ENCODE measurements at places on chromosomes 11 and 22.

DNA sequence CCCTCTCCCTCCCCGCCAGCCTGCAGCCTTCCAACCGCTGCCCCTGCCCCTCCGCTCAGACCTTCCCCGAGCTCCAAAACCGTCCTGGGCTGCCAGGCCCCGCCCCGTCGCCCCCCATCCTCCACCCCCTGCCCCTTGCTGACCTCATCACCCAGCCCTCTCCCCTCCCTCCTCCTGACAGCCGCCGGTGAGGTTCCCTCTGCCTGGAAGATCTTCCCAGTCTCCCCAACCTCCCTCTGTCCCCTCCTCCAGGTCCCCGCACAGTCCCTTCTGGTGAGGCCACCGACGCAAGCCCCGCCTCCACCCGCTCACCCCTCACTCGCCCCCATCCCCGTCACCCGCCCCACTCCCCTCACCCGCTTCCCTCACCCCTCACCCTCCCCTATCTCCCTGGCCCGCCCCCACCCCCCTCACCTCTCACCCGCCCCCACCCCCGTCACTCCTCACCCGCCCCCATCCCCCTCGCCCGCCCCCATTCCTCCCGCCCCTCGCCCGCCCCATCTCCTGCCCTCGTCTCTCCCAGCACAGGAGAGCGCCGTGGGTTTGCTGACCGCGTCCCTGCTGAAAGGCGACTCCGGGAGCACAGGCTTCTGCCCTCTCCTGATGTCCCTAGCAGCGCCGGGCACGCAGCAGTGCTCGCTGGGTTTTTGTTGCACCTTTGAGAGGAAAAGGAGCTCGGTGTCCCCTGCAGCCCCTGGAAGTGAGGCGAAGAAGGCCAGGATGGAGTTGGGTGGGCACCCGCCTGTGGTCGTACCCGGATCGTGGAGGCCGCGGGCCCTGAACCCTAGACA is 16.4 kb upstream of the UPK3A start:
- no peak for DNase-seq

- no peak for DNase-seq
These were observed 49.9 kb downstream of the BTG4 start for GRCh38 chr11:111462329-111462728.

- DNase-seq = no peak
These were observed 168.4 kb downstream of the SBF2 start for GRCh38 chr11:10125522-10126133.

- DNase-seq = peak; percentile 74
These were observed 2.2 kb upstream of the TUT1 start for GRCh38 chr11:62593434-62594044.

- DNase-seq = no peak
These were observed 105.5 kb downstream of the PARVA start for GRCh38 chr11:12482839-12483238.

- no peak for DNase-seq
These were observed 50.5 kb upstream of the WNT7B start for GRCh38 chr22:46027211-46028105.
